A549 treated with CORT108297 at 1 μM for 4 hours (cell line): ENCODE measurements at places on chromosomes 16 and 17. TPM values are rescaled to one million over a fixed set of nuclear protein-coding genes. Genes with fewer than 3 reads are reported as not detected.

The ITGAD gene
- 0.02 TPM in 1 of 5 replicates, not detected in the others for total RNA-seq

The GSG1L gene
- not detected in 5 replicates for total RNA-seq

The AGRP gene
- total RNA-seq, result not detected in 5 replicates

The SULT1A4 gene
- 28.3 to 39.9 TPM (median 33.3 TPM) in 5 replicates for total RNA-seq

The USP43 gene
- total RNA-seq, result 4.1 to 5.4 TPM (median 4.5 TPM) in 5 replicates

The BCAS3 gene
- 7.3 to 11.0 TPM (median 7.7 TPM) in 5 replicates for total RNA-seq

The CACNG3 gene
- total RNA-seq, result not detected in 5 replicates

The EIF3CL gene
- 66.4 to 106 TPM (median 76.0 TPM) in 5 replicates for total RNA-seq
